Astrocyte (in vitro differentiated cells and primary cell): ENCODE measurements at places on chromosomes 16 and 17. TPM values are rescaled to one million over a fixed set of nuclear protein-coding genes. Genes with fewer than 3 reads are reported as not detected.

Gene ACE
- total RNA-seq: 0.87 and 1.0 TPM in 2 replicates

- no peak overlapping the region for H3K4me3 ChIP-seq
- no peak overlapping the region for H3K27ac ChIP-seq
- H3K27me3 ChIP-seq: no peaks in the 10 kb centered on the region
- peaks cover 6% of the 10 kb centered on the region for H3K4me1 ChIP-seq
These were observed 39.3 kb downstream of the TSC2 start for GRCh38 chr16:2086812-2087747.

GRCh38 chr16:49856672-49857330, 889 bp upstream of the ZNF423 start:
- peaks cover 6% of the 10 kb centered on the region for H3K27me3 ChIP-seq
- H3K4me1 ChIP-seq: peaks cover 13% of the 10 kb centered on the region
- peak overlapping the region; percentile 60 for H3K4me3 ChIP-seq
- H3K36me3 ChIP-seq: no peaks in the 10 kb centered on the region
- no peak overlapping the region for H3K27ac ChIP-seq

DNA sequence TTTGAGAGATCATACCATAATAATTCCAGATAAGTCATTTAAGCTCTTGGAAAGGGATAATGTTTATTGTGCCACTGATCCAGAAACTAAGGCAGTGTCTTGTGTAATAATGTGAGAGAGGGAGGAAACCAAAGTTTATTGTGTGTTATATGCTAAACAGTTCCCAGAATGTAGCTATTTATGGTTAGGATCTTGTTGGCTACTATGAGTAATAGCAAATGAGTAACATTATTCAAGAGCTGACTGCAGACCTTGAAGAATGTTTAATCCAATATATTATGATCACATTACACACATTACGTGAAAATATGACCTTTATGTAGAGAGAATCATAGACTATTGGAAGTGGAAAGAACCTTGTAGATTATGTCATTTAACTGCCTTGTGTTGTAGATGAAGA, 139.5 kb downstream of the BCAS3 start:
- H3K27ac ChIP-seq: peak overlapping the region; percentile 53
- H3K36me3 ChIP-seq: no peaks in the 10 kb centered on the region
- H3K27me3 ChIP-seq: no peaks in the 10 kb centered on the region
- no peaks in the 10 kb centered on the region for H3K4me1 ChIP-seq
- no peak overlapping the region for H3K4me3 ChIP-seq

GRCh38 chr17:5757314-5757907, 173.1 kb upstream of the NLRP1 start:
- H3K4me3 ChIP-seq: no peak overlapping the region
- H3K36me3 ChIP-seq: no peaks in the 10 kb centered on the region
- DNase-seq: no peak
- peaks cover 3% of the 10 kb centered on the region for H3K4me1 ChIP-seq
- no peak overlapping the region for H3K27ac ChIP-seq

DNA sequence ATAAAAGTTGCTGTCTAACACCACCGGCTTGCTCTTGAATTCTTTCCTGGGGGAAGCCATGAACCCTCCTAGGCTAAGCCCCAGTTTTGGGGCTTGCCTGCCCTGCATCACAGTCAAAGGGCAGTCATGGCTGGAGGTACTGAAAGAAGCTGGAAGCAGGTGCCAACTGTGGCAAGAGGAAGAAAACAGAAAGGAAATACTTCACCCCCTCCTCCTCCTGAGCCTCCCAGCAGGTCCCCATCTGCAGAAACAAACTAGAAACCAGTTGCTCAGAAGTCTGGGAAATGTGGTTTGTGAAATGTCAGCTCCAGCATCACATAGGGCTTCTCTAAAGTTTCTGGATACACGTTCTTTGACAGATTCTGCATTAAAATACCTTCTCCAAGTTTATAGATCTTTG, 150.0 kb upstream of the PSMD7 start:
- no peaks in the 10 kb centered on the region for H3K4me1 ChIP-seq
- no peak overlapping the region for H3K27ac ChIP-seq
- no peak for DNase-seq
- H3K27me3 ChIP-seq: no peaks in the 10 kb centered on the region
- H3K4me3 ChIP-seq: no peak overlapping the region

DNA sequence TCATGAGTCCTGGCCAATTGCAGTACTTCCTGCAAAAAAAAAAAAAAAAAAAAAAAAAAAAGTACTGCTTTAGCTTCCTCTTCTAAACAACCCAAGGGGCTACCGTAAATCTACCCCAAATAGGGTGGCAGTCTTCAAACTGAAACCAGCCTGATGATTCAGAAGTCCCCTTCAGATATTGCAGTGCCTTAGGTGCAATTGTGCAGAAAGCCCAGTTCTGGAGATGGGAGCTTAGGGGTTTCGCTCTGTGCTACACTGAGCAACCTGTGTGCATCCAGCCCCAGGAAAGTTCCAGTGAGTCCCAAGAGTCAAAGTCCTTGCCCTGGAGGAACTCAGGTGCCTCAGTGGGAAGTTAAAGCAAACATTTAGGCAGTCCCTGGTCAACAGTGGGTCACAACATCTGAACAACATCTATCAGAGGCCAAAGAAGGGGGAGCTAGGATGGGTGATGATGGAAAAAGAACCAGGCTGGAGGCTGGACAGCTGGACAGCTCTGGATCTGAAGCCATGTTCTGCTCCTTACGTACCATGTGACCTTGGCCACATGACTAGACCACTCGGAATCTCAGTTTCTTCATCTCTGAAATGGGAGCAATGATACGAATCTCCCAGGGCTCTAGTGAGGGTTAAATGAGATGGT, 6.7 kb upstream of the CIITA start:
- no peaks in the 10 kb centered on the region for H3K36me3 ChIP-seq
- peak overlapping the region; percentile 42 for H3K27ac ChIP-seq
- no peak overlapping the region for H3K4me3 ChIP-seq
- peaks cover 17% of the 10 kb centered on the region for H3K4me1 ChIP-seq
- no peak for DNase-seq
- H3K27me3 ChIP-seq: peaks cover 2% of the 10 kb centered on the region

- H3K4me1 ChIP-seq: no peaks in the 10 kb centered on the region
- no peak overlapping the region for H3K27ac ChIP-seq
- H3K27me3 ChIP-seq: peaks cover 30% of the 10 kb centered on the region
- no peak for DNase-seq
- H3K36me3 ChIP-seq: no peaks in the 10 kb centered on the region
These were observed 656 bp upstream of the PRR29 start for GRCh38 chr17:63997341-63998048.

GRCh38 chr17:30950669-30951399, 20.0 kb upstream of the RNF135 start:
- peak; percentile 44 for DNase-seq
- H3K4me1 ChIP-seq: no peaks in the 10 kb centered on the region
- no peaks in the 10 kb centered on the region for H3K36me3 ChIP-seq
- H3K4me3 ChIP-seq: no peak overlapping the region
- H3K27ac ChIP-seq: no peak overlapping the region
